GM06990 (cell line): ENCODE measurements at places on chromosomes 2 and 18.

DNA sequence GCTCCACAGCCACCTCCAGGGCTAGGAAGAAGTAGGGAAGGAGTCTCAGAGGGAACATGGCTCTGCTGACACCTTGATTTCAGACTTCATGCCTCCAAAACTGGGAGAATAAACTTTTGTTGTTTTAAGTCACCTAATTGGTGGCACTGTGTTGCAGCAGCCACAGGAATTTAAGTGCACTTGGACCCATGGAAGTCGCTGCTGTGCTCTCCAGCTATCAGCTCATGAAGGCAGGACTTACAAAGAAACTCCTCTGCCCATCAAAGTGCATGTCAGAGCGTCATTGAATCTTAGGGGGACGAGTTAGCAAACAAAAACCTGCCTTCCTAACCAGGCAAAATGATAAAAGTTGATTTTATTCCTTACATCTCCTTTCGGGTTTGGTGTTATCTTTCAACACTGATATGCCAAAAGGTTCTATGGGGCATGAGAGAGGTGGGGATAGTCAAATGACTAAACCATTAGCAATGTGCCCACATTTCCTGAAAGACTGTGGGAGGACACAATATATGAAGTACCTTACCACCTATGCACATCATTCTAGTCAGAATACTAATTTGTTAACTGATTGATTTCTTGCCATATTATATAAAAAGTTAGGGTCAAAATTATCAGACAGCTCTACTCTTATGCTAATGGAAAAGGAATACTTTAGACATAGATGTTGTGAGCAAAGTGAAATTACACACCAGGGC lies 235.8 kb upstream of the TNP1 start:
- DNase-seq, result no peak

DNA sequence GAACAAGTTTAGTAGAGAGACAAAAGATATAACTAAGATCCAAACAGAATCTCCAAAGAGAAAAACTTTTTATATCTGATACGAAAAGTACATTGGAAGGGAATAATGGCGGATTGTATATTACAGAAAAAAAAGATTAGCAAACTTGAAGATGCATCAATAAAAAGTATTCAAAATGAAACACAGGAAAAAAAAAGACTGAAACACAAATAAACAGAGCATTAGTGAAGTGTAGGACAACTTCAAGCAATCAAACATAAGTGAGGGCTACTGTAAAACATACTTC lies 41.1 kb upstream of the MYCN start:
- no peak for DNase-seq

- DNase-seq, result no peak
These were observed 76.0 kb downstream of the CEP192 start for GRCh38 chr18:13067124-13067523.

- no peak for DNase-seq
These were observed 14.4 kb downstream of the ELMOD3 start for GRCh38 chr2:85368921-85369320.

DNA sequence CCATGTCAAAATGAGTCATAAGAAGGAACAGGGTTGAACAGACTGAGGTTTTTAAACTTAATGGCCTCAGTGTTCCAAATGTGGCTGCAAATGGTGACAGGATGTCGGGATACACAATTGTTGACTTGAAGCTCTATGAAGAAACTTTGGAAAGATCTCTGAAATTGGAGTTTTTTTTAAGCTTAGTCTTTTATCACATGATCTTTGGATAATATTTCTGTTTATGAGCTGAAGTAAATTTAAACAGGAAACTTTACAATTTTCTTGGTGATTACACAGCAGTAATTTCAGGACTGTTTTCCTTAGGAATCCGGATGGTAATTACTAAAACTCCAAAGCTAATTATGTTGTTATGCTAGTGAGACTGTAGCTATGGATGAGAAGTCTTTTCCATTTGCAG lies 199.1 kb upstream of the NRXN1 start:
- no peak for DNase-seq

GRCh38 chr2:3469486-3469885 lies 49.8 kb downstream of the ADI1 start:
- no peak for DNase-seq

- DNase-seq, result no peak
These were observed 9.1 kb downstream of the TET3 start for GRCh38 chr2:73993778-73994177.

- DNase-seq, result no peak
These were observed 86.5 kb upstream of the FAM117B start for GRCh38 chr2:202548240-202548639.

DNA sequence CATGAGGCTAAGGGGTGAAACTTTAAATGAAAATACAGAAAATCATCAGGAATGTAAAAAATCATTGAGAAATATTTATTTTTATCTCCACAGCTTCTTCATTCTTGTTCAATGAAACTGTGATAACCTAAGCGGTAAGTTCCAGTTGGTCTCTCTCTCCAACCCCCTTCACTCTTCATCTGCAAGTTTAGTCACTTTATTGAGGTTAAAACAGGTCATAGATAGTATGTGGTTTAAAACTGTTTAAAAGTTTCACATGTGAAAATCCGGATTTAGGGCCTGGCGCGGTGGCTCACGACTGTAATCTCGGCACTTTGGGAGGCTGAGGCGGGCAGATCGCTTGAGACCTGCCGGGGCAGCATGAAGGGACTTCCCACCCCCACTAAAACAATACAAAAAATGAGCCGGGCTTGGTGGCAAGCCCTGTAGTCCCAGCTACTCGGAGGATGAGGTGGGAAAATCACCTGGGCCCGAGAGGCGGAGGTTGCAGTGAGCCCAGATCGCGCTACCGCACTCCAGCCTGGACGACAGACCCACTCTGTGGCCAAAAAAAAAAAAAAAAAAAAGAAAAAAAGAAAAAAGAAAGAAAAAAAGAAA lies 1.6 kb upstream of the PHLPP1 start:
- no peak for DNase-seq

GRCh38 chr18:55918444-55918843 lies 330.5 kb upstream of the TCF4 start:
- DNase-seq, result no peak

DNA sequence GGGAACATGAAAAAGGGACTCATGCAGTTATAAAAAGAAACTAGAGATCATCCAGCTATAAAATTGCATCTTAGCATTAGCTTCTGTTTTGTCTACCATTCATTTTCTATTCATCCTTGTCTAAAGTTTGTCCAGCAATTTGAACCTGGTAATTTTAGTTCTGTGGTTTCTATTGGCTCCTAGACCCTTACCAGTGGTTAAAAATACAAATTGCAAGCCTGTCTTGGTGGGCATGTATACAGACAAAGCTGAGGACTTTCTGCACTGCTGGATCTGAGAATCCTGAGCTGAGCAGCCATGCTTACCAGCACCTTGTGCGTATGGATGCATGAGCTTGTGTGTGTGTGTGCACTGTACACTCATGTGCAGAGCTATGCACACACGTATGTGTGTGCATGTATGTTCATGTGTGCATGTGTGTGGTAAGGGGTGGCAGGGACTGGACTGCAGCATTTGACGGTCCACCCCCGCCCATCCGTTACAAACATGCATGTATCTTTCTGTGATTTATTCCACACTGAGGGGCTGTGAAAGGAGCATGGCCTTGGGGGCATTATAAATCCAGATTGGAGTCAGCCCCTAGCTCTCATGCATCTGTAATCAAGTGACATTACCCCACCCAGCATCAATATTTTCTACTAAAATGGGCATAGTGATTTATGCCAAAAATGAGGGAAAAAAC lies 144.7 kb downstream of the FAM210A start:
- no peak for DNase-seq

DNA sequence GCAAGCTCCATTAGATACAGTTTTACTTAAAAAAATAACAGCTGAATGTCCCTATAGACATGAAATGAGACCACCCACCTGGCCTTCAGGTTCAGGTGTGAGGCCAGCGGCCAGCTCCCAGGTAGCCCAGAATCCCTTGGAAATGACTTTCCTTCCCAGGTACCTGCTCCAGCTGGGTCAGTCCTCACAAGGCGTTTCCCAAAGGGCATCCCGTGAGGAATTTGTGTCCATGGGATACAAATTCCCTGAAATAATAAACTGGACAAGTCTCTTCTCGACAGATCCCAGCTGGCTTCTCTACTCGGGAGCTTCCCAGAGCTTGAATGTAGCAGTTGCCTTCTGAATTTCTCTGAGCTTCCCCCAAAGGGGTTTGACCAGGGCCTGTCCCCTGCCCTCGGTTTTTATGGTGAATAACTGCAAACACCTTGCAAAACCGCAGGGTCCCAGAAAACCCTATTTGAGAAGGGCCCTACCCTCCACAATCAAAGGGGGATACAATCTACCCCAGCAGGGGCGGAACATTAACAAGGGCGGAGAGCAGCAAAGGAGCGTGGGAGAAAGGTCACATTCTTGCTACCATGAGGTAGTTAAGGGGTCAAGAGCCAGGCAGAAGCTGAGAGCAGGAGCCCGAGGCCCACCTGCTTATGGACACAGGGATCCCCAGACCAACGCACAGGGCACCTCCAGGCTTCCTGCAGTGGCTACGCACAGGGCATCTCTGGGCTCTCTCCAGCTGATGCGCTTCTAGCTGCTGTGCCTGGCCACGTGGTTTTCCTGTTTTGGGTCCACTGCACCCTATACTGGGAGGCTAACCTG lies 107.7 kb downstream of the HDAC4 start:
- DNase-seq, result no peak

- no peak for DNase-seq
These were observed 897.1 kb downstream of the LRRTM4 start for GRCh38 chr2:76625101-76625500.

DNA sequence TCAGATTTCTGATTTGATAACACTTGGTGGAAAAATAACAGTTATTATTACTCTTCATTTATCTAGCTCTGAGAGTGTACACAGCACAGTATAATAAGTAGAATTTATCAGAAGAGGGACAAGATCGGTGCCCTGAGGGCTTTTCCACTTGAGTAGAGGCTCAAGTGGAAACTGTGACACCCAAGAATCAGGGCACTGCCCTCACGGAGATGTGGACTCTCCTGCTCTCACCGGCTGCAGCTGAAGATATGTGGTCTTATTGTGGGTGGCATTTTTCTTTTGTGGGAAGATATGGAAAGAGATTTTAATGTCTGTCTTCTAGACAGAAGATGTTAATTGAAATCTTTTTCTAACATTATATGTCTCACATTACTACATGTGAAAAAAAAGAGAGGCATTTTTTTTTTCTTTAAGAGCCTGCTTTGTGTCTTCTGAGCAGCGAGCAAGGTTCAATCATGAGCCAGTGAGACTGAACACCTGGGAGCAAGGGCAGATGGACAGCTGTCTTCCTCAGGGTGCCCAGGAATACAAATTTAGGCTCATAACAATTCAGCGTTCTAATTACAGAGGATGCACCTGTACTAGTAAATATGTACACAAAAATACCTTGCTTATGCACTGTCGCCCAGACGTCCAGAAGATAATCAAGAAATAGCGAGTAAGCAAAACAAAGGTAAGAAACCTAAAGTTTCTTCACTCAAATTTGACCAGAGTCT lies 1098.2 kb upstream of the FANCL start:
- DNase-seq, result no peak

- DNase-seq, result no peak
These were observed 96.2 kb upstream of the CTDP1 start for GRCh38 chr18:79583426-79583825.

DNA sequence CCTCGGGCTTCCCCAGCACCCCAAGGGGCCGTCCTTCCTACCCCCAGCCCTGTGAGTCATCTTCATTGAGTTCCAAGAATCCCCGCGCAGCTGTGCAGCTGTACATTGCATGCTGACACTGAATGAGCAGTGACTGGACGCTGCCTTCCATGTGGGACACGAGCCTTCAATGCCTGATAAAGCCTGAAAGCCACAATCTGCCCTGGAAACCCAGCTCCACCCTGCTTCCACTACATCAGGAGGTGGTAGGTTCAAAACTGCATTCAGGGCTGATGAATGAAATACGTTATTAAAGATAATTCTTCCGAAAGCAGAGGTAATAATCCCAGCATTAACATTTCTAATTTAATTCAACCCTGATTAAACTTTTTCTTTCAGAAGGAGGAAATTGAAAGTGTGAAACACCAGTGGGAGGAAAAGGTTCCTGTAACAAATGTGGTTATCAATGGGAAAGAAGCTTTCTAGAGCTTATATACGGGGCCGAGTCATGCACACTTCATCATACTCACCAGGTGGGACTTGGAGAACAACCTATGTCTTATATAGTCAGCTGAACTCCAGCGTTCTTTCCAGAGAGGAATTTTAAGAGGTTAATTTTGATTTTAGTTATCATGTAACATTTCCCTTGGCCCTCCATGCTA lies 360.1 kb downstream of the LPIN1 start:
- peak; percentile 15 for DNase-seq

DNA sequence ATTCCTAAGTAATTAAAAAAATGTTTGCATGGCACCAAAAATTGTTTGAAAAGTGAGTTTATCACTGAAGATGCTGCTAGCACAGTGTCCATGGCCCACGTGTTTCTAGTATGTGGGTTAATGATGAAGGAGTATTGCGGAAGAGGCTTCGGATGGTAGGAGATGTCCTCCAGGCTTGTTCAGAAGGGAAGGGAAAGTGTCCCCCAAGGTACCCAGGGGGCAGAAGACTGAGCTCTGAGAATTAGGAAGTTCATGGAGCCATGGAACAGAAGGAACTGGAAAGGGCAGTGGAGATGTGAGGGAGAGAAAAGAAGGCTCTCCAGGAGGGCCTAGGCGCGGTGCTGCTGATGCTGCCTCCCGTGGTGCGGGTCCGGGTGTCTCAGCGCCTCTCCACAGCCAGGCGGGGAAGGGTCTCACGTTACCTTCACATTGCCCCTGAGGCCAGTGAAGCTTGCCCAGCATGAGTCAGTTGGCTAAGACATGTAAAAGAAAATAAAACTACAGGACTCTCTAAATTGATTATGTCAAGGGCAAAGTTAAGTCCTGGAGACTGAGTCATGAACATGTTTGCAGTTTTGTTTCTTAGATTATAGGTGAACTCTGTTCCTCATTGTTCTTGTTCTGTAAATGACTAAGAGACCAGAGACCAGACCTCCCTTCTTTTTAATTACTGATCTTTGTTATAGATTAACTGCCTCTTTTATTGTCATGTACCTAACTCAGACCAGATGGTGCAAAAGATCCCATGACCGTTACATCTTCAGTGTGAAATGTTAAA lies 89.0 kb downstream of the MTCL1 start:
- no peak for DNase-seq

GRCh38 chr2:157267476-157267875 lies 10.0 kb downstream of the GALNT5 start:
- DNase-seq, result no peak

DNA sequence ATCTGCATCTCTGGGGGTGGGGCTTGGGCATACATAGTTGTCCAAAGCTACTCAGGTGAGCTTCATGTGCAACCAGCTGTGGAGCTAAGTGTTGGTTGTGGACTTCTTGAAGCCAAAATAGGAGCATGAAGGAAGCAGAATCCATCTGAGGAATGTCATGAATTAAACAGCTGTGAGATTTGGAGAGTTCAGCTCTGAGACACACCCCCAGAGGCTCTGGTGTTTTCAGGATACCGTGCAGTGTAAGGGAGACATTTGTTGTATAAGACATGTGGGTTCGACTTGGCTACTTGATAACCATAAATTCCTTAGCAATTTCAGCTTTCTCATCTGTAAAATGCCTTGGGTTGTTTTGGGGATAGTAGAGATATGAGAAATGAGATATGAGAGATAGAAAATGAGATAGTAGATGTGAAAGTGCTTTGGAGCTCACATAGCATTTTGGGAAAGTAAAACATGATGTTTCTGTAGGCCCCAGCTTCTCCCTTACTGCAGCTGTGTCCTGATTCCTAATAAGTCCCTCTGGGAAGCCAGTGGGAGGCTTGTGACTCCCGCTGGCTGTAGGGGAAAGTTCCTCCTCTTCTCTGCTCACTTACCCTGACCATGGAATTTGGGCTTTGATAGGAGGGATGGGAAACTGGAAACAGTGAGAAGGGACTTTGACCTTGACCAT lies 50.0 kb downstream of the DPYSL5 start:
- DNase-seq, result no peak

GRCh38 chr2:168543037-168543436 lies 87.0 kb downstream of the CERS6 start:
- no peak for DNase-seq
